ENCODE measurements at places on chromosomes 2 and 18.

DNA sequence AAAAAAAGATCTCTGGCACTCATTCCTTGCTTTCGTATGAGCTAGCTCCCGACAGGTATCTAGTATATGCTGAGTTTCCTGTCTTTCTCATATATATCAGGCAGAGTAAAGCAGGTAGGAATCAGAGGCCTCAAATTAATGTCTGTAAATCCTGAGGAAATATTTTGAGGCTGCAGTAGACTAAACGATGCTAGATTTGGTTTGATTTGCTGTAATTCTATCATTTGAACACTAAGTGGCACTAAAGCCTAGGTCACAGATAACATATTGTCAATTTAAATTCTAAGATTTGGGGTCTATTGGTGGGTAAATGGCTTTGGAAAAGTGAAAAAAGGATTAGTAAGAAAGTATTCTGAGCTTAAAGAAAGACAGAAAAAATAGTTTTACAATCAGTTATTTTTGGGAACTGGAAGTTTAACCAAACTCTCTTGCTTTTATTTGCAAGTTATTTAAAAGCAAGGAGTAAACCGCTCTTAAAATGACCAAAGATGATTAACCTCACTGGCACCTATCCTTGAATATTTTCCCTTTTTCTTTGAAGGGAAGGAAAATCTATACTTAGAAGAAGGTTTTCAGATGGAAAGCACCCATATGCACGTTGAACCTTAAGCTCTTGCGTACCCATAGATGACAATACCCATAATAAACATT is 37.6 kb upstream of the SLC4A10 start:
- peak; percentile 20 for DNase-seq

DNA sequence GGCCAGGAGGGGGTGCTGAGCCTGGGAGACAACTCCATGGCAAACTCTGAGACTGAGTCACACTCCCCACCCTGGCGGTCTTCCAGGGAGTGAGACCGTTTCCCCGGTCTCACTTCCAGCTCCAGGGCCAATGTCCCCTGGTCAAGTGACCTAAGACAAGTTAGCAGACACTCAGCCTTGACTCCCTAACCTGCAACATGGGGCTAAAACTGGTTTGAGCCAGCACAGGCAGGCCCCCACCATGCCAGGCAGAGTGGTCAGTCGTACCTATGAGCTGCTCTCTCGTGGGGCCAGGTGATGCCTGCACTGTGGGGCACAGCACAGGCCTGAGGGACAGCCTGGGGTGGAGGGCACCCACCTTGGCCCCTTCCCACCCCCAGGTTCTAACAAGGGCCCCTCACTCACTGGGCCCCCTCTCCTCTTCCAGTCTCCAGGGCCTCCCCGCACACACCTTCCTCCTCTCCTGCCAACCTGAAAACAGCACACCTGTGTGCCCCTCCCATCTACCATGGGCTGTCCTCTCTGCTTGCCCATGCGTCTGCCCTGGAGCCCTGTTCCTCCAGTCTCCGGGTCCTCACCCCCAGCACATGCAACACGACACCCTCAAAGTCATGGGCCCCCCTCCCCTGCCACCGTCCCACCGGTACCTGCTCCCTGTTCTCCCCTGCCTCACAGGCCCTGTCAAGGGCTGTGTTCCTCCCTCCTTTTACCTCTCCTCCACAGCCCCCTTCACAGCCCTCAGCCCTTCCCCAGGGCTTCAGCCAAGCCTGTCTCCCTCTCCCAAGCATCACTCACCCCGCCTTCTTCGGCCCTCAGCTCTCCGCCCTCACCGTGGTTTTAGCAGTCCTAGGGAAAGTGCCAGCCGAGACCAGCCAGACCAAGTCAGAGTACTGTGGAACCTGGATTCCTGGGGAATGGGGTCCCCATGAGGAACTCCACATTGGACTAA is 1.6 kb downstream of the GPR17 start:
- DNase-seq: peak; percentile 66

GRCh38 chr2:112623913-112624777 is 21.6 kb upstream of the SLC20A1 start:
- peak; percentile 35 for DNase-seq

DNA sequence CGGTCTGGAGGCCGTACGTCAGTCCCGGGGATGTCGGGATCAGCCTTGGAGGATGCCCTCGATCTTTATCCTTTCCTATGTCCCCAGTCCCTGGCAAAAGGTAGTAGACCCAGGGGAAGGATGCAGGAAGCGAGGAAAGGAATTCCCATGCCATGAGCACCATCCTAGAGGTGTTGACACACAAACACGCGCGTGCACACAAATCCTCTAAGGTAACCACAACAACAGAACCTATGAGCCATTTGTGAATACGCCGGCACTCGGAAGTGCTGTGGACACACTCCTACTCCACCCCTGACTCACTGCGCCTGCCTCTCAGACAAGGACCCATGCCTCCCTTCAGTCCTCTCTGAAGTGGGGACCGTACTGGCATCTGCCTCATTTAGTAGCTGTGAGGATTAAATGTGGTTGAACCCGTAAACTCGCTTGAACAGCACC is 11.3 kb upstream of the MLPH start:
- peak; percentile 79 for DNase-seq

DNA sequence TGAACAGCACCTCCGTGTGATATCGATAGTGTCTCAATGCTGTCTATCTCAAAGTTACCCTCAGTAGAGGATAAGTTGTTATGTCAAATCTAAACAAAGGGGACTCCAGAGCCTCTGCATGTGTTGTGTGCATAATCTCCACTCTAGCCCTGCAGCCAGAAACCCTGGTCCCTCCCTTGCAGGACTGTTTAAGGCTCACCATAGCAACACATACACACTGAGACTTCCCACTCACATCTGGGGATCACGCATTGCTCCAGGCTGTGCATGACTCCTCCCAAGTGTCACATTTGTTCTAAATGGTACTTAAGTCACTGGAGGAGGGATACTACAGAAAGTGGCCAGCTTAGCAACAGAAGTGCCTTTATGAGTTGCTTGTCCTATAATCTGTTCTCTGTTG is 258.6 kb upstream of the CRIM1 start:
- no peak for DNase-seq

- no peak for DNase-seq
Observed at GRCh38 chr2:182887753-182888415, 21.4 kb upstream of the FRZB start.

DNA sequence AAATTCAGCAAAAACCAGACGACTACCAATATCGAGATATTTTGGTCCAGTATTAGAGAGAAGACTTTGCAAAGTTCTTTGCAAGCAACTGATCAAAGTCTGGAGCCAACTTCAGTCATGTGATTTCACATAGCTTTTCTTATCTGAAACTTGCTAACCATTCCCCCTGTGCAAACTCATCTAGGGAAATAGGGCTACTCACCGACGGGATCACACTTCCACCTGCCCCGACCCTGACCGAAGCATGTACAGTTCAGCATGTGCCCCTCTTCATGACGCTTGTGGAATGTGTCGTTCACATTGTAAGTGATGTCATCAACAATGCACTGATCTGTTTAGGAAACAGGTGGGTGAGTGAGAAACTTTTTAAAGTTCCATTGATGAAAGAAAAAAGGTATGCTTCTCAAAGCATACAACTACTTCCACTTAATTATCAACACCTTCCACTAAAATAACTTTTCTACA is 15.4 kb downstream of the FN1 start:
- no peak for DNase-seq

DNA sequence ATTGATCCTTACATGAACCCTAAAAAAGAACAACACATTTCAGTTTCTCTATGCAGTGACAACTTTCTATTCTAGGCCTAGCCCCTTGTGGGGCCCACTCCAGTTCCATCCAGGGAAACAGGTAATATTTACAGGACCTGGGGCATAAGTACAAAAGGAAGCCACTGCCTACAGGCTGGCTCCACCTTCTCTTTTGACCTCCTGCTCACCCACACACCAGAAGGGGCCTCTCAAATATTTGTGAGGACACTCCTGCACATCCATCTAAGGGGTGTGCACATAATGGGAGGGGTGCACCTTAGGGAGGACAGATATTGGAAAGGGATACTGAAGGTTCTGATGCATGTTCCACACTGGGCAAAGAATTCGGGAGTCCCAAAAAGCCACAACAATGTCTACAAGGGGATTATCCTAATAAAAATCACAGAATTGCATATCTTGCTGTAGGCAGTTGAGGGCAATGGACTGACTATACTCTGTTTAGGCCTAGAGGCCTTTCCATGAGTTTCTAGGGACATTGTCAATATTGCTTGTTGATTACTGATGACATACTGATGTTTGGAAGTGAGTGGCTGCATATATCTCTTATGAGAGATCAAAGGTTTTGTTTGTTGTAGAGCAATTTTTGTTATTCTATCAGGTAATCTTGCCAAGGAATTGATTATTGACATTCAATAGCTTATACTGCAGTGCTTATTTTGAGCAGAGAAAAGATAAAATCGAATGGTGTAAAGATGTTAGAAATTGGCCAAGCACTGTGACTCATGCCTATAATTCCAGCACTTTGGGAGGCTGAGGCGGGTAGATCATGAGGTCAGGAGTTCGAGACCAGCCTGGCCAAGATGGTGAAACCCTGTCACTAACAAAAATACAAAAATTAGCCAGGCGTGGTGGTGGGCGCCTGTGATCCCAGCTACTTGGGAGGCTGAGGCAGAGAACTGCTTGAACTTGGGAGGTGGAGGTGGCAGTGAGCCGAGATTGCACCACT is 23.8 kb upstream of the HNRNPA3 start:
- DNase-seq: no peak
